ENCODE measurements at places on chromosomes 5 and 9.

DNA sequence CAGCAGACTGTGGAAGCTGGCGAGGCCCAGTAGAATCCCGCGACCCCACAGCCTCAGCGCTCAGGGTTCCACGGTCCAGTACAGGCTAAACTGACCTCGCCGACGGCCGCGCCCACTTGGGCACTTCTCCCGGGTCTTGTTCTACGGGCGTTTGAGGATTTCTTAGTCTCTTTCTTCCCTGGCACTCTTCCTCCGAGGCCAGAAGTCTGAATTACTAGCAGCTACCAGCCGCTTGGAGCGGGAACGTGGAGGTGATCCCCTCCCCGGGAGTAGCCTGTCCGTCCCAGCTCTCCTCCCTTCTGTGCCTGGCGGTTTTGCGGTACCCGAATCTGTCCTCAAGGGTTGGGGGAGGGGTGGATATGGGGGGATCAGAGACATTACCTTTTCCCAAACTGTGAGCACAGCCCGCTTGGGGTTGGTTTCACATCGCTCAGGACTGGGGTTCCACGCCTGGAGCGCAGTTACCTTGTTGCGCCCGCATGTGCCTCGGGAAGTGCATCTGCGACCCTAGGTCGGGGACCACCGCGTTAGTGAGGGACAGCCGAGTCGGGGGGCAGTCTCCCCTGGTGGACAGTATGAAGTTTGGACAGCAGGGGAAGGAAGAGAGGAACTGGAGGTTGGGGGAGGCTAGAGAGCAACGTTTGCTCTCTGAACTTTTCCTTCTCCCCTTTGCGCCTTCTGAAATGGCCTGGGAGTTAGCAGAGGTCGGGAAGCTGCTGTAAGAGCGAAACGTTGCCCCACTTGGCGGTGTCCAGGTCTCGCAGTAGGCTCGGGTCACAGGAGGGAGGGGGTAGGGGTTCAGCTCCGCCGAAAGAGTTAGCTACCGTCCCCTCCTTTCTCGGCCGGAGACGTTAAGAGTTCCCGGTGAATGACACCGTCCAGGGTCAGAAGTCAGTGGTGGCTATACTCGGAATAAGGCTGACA lies 190.8 kb downstream of the MEF2C start:
- no peak for DNase-seq

DNA sequence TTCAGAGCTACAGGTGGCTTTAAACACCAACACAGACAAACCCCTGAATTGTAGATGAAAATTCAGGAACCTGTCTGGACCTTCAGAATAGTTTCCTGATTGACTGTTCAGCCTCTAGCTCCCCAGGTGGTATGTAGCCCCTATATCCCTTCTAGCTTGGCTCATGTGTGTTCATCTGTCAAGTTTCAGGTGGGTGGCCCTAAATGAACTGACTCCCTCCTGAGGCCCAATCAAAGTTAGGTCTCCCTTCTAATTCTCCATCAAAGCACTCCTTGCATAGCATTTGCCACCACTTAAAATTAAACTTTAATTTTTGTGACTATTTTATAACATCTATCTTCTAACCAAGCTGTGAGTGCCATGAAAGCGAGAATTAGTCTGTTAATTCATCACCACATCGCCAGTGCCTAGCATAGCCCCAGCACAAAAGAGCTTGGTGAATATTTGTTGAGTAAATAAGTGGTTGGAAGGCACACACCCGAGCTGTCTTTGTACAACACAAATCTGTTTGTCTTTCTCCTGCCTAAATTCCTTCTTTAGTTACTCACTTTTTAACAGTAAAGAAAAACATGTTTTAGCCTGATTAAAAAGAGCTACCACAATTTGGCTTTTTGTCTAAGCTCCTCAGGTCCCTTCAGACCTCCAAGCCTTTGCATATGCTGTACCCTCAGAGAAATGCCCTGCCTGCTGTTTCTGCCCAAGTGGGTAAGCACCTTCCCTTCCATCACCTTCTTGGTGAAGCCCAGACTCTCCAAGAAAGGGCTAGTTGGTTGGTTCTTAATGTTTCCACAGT lies 138.1 kb upstream of the HMHB1 start:
- DNase-seq, result no peak

- DNase-seq, result no peak
These were observed 8.0 kb upstream of the DCP2 start for GRCh38 chr5:112968411-112969106.

- DNase-seq, result no peak
These were observed 431.0 kb upstream of the SLC30A5 start for GRCh38 chr5:68662804-68663307.

DNA sequence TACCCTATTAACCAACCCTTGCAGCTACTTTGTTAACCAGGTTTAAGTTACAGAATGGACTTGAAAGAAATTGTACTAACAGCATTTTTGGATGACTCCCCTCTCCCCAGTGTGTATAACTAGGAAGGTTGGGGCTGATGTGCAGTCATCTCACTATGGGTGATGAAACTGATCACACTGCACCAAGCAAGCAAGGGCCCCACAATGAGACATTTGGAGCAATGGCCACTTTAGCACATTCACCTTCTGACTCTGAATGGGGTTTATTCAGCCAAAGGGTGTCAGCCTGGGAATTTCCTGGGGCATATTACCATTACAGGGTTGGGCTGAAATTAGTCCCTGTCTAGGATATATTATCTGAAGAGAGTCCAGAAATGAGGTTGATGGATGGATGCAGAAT lies 18.7 kb upstream of the CYFIP2 start:
- DNase-seq, result no peak

- no peak for DNase-seq
These were observed 24.7 kb upstream of the ASPN start for GRCh38 chr9:92507005-92507404.

DNA sequence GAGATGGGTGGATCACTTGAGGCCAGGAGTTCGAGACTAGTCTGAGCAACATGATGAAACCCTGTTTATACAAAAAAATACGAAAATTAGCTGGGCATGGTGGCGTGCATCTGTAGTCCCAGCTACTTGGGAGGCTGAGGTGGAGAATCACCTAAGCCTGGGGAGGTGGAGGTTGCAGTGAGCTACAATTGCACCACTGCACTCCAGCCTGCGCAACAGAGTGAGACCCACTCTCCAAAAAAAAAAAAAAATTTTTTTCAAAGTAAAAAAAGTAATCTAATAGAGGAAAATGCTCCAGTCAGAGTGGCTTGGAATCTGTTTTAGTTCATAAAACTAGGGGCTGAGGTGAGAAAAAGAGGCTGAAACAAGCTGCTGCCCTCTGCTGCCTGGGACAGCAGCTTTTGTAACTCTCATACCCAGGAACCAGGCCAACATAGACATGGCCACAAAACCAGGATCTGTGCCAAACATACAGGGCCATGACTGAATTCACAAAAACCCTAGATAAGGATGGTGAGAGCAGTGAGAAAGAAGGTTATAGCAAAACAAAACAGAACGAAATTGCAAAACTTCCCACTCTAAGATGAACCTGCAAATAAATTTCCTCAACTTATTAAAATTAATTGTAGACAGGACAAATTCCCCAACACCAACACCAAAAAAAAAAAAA lies 13.1 kb upstream of the DCAF12 start:
- DNase-seq, result no peak

GRCh38 chr5:128483738-128484137 lies 54.3 kb downstream of the FBN2 start:
- DNase-seq, result no peak

- no peak for DNase-seq
These were observed 513.4 kb upstream of the MEF2C start for GRCh38 chr5:89396278-89396954.

GRCh38 chr5:60677850-60678664 lies 21.9 kb downstream of the DEPDC1B start:
- DNase-seq, result no peak

DNA sequence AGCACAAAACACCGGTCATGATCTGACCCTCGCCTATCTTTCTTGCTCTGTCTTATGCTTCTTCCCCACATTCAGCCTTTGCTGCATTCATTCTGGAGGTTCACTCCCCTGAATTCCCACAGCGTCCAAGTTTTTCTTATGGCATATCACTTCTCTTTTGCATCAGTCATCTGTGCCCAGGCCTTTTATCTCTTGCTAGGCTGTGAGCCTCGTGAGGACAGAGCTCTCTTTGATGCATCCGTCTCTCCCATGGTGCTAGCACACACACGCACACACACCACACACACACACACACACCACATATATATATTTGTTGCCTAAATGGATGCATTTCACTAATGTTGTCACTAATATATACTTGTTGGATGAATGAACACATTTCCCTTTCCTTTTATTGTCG lies 45.8 kb upstream of the ATG10 start:
- DNase-seq, result no peak

- DNase-seq, result no peak
These were observed 73.0 kb upstream of the SLC25A51 start for GRCh38 chr9:37976714-37977477.

DNA sequence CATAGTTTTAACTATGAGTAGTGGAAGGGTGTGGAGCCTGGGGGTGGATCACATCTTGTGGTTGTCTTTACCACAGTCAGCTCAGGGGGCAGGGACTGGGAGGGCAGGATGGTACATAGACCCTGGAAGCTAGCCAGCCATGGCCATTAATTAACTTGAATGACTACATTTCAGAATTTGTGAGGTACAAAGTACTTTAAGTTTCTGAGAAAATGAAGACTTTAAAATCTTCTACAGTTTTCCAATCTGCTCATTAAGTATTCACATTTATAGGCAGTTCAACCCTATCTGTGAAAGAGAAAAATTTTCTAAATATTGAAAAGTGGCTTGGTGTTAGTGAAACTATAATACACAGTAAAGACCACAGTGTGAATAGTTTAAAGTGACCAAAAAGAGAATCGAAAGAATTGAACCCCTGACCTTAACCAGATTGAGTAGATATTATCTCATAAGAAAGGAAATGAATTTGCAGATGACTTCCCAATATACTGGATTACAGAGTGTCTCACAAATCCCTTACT lies 234.2 kb upstream of the MEF2C start:
- no peak for DNase-seq

DNA sequence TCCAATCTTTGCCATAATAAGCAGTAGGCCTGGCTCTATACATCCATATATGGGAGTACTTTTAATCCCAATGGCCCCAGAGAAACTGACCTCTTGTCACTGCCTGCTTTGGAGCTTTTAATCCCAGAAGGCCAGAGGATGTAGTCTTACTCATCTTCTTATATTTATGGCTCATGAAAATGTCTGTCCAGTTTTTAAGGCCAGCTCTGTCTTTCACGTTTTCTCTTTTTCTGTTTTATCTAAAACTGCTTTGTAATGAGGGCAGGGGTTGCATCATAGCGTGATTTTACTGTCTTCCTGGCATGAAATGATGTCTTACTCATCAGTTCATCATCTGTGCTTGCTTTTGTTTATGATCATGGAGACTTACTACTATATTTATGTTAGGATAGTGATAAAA lies 1094.9 kb downstream of the MAT2B start:
- no peak for DNase-seq

- DNase-seq, result no peak
These were observed 3.2 kb downstream of the SNX30 start for GRCh38 chr9:112753725-112754124.

DNA sequence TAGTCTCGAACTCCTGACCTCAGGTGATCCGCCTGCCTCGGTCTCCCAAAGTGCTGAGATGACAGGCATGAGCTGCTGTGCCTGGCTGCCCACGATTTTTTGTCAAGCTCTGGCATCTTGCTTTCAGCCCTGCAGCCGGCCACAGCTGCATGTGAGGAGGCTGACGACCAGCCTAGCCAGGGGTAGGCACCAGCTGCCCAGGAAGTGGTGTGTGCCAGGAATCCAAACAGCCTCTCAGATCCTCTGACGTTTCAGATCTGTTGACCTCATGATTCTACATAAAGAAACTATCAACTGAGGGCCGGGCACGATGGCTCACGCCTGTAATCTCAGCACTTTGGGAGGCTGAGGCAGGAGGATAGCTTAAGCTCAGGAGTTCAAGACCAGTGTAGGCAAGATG lies 19.0 kb downstream of the DYNC2I2 start:
- no peak for DNase-seq

- no peak for DNase-seq
These were observed 40.1 kb upstream of the STXBP1 start for GRCh38 chr9:127571971-127572370.

DNA sequence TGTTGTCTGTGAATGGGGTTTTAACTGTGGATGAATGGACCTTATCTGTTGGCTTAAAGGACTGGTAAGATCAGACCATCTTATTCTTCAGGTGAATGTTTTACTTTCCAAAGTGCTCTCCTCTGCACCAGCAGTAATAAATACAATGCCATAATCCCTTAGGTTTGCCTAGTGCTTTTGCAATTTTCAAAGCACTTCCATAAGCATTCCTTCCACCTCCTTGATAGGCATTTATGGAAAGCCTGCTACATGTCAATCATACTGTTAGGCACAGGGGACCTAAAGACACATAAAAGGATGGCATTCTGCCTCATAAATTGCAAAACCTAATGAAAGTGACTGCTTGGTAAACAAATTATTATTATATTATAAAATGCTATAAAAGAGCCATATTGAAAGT lies 21.4 kb downstream of the IL7R start:
- DNase-seq, result no peak

DNA sequence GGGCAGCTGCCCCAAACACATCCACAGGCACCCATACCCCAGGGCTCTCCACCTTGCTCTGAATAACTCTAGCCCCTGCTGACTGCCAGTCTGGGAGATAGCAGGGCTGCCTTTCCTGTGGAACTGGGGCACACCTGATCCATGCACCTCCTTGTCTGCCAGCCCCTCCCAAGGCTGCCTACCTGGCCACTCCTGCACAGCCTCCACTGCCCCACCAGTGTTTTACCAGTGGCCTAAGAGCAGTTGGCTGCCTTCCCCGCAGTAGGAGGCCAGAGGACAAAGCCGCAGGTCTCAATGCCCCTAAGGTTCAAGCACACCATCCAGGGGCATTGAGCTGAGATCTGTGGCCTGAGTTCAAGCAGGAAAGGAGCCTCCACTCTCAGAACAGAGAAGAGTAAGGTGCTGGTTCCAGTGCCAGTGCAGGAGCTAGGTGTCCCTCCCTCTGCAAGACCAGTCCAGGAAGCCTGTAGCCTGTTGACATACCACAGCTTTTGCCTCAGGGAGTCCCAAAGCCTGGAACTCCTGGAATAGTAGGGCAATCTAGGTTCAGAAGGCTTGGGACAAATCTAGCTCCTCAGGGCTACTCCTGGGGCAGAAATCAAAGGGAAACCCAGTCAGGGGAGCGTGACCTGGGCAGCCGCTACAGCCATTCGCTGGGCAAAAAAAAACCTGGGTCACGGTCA lies 514.5 kb upstream of the PTGER4 start:
- DNase-seq, result no peak

DNA sequence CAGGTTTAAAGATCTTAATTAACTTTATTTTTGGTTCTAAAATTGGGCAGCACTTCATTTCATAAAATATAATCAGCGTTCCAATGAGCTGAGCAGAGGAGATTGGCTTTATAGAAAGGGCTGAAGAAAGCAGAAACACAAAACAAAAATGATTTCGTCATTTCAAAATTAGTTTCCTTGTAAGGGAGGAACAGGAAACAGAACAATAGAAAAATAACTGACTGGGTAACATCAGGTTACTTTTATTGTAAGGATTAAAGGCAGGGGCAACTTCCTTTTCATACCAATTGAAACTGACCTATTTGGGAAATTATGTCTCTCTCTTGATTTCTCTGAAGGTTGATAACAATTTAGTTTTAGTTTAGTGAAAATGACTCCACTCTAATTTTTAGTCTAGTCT lies 157.1 kb downstream of the ATP10B start:
- DNase-seq, result no peak
